ENCODE measurements at places on chromosomes 6 and 20.

DNA sequence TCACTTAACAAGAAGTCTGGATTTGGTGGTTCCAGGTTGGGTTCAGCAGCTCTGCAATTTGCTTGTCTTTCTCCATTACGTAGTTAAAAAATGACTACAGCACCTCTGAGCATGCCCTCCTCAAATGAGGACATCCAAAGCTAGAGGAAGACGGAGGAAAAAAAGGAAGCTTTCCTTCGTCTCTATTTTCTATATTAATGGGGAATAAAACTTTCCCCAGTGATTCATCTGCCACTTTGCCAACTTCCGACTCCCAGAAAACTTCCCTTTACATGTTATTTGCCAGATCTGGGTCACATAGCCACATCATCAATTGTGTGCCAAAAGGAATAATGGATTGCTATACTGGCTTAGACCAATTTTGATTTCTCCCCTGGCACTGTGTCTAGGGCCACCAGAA, 69.5 kb downstream of the ZFAND3 start:
- no peak for DNase-seq

GRCh38 chr20:35216541-35216940, 9.9 kb upstream of the MMP24 start:
- no peak for DNase-seq

DNA sequence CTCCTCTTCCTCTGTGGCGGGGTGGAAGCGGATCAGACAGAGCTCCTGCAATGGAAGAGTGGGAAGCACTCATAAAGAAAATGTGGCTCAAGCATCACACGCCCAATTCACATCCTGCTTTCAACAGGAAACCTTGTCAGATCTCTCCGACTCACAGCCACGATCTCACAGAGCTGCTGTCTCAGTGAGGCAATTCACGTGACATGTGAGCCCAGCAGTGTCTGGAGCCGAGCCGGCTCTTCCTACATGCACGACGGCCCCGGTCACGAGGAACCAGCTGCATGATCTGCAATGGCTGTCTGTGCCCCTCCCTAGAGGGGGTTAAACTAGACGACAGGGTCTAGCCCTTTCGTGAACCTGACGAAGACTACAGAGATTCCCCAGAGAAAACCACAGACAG, 29.5 kb upstream of the TCFL5 start:
- no peak for DNase-seq

DNA sequence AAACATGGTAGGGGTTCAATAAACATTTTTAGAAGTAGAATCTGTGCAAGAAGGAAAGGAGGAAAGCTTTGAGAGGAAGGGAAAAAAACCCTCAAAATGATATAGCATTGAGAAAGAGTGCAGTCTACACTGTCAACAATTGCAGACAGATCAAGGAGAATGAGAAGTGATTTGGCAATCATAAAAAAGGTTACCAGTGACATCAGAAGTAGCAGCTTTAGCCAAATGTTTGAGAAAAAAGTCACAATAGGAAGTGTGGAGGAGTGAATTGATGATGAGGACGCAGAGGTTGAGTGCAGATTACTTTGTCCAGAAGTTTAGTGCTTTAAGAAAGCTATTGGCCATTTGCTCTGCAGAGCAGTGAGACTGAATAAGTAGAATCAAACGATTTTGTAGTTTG, 155.0 kb downstream of the GJA1 start:
- no peak for DNase-seq

DNA sequence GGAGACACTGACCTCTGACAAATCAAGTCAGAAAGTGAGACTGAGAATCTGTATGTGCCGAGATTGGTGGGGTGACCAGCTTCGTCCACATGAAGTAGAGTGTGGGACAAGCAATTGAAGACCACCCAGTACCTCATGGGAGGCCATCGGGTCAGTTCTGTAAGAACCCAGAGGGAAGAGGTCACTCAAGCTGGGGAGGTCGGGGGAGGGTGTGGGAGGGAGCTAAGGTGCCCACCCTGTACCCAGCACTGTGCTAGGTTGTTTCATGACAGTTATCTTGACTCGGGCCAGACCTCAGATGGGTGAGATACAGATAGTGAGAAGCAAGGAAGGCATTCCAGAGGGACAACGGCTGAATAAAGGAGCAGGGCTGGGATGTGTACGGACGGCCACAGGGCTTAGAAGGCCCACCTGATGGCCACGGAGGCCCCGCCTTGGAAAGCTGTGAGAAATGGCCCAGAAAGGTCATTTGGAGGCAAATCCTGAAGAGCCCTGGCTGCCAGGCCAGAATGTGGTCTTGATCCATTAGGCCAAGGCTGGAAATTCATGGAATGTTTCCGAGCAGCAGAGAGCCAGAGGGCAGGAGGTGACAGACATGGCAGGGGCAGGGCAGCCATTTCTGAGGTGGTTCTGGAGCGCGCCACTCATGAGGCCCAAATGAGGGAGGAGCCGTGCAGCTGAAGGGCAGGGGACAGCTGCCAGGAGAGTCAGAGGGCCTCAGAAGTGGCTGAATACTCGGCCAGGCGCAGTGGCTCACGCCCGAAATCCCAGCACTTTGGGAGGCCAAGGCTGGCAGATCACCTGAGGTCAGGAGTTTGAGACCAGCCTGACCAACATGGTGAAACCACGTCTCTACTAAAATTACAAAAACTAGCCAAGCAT, 7.7 kb downstream of the MMP24OS start:
- no peak for DNase-seq

DNA sequence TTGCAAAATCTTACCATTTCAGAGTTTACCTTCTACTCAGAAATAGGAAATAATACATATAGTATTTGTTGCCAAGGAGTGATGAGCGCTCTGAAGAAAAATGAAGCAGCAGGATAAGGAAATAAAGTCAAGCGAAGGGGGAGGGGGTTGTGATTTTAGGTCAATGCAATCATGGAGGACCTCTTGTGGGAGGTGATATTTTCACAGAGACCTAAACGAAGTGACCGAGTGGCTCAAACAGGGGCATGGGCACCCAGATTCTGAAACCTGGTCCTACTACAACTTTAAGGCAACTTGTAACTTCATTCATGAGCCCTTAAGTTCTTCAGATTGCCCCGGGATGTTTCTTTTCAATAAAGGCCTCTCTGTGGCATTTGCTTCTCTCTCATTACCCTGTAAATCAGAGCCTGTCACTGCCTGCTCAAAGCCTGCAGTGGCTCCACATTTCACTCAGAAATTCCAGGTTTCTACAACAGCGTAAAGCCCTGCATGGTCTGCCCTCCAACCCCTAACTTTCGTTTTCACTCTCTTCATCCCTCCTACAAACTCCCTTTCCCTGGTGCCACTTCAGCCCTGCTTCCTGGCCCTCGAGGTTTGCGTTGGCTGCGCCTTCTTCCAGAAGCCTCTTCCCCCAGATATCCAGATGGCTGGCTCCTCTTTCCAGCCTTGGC, 162.7 kb downstream of the TBC1D7 start:
- no peak for DNase-seq

- DNase-seq, result no peak
Measured at GRCh38 chr6:95091823-95092436, 485.4 kb upstream of the MANEA start.

DNA sequence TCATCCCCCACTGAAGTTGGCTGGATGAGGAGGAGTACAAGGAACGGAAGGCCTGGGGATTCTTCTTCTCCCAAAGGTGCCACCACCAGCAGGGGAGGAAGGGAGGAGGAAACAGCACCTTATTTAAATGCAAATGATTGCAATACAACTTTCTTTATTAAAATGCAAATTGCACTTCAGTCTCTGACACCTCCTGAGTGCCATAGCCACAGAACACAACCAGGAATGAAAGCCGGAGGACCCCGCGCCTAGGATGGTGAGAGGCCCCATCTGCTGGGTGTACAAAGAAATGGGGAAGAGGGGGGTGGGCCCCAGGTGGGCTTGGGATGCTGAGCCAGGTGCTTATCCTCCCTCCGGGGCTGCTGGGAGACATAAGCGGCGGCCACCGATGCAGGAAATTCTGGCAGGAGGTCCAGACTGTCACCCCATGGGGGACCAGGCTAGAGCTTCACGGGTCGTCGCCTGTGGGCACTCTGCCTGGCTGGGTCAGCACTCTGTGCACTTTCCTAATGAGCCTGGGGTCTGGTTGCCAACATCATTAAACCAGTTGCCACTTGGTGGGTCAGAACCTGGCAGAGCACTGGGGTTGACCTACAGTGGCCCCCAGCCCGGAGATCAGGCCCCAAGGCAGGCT, 154.2 kb upstream of the MLN start:
- no peak for DNase-seq

GRCh38 chr20:635028-635892, 17.7 kb downstream of the SRXN1 start:
- DNase-seq, result no peak

GRCh38 chr6:77466451-77467437, 3.5 kb upstream of the HTR1B start:
- DNase-seq, result no peak

GRCh38 chr20:42688576-42688975, 501.1 kb downstream of the PTPRT start:
- DNase-seq, result no peak

DNA sequence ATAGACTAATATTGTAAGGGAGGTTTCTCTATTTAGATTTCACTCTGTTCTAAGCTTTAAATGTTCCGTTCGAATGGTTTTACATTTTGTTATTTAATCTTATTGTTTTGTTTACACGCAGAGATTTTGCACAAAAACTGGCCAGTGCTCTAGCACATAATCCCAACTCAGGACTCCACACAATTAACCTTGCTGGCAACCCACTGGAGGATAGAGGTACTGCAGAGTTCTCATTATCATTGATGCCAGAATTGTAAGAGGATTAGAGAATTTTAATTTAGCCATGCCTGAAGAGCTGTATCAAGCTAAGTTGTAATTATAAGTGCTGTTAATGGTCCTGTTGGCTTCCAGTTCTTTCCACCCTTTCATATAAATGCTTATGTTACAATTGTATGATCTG, 179.7 kb upstream of the SCGN start:
- no peak for DNase-seq

DNA sequence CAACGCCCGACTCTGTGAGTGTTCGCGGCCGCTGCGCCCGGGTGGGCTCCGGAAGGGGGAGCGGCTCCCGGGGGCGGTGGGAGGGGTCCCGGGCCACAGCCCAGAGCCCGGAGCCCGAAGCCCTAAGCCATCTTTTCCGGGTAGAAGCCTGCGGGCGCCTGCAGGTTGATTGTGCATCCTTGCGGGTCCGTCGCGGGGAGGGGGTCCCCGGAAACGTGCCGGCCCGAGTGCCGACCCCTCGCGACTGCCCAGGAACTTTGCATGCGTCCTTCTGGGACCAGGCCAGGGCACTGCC, 413 bp downstream of the PTPRA start:
- no peak for DNase-seq

DNA sequence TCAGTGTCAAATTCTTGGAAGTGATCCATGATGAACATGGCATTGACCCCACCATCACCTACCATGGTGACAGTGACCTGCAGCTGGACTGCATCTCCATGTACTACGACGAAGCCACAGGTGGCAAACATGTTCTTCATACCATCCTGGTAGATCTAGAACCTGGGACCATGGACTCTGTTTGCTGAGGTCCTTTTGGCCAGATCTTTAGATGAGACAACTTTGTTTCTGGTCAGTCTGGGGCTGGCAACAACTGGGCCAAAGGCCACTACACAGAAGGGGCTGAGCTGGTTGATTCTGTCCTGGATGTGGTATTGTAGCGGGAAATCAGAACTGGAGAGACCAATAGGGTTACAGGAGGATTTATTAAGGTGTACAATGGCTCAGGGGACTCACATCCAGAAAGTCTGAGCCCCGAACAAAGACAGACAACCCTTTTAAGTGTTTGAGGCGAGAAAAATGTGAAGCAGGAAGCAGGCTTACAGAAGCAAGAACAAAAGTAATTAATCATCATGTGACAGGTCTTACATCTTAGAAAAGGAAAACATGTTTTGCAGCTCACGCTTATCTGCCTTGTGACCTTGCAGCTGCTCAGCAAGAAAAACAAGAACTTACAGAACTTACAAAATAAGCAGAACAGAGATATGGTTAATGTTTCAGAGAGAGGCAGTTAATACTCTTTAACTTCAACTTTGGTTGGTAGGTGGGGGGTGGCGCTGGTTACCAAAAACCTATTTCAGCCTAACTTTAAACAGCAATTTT, 58.8 kb upstream of the MOCS1 start:
- no peak for DNase-seq
